ENCODE measurements at places on chromosomes 12 and 14.
A peak's percentile ranks its signal among the peaks of the same experiment; 100 is the strongest.

DNA sequence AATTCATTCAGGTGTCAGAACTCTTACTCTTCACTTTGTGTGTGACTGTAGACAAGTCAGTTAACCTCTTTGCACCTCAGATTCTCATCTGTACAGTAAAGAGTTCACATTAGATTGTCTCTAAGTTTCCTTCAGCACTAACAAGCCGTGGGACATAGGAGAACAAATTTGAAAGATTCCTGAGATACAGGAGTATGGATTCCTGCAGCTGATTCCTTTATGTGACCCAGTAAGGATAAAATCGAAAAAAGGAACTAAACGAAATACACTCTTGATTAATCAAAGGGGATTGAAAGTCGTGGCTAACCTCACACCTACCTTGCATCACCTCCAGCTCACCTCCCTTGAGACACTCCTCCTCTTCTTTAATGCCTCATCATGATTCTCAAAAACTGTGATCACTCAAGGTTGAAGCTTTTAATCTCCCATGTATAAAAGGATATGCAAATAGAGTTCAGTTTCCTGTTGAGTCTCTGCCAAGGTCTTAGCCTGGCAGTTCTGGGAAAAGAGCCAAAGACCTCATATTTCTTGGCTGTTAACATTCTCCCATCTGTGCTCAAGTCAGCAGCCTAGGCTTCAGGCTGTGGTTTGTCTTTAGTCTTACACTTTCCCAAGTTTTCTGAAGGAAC is 156.6 kb downstream of the DAD1 start:
- DNase-seq, result peak; percentile 46

DNA sequence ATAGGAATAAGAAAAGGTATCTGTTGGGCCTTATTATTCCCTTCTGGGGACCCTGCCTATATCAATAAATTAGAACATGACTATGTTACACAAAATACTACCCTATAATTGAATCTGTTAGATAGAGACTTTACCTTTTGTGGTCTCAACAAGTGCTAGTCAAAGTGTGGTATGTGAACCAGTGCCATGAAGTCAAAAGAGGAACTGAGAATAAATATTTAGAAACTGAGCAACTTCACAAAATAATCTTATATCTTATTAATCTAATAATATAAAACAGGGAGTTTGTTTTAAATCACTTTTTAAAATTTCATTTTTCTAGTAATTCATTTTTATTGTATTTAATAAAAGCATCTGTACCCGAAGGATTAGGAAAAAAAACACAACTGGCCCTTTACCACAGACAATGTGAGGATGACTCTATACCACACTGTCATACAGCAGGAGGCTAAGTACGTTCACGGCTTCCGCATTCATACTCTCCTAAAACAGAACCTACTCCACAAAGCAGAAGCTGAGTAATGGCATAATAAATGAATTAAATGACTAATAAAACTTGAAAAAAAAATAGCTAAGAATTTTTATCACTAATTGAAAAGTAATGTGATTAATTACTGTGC is 42.1 kb downstream of the SEC23A start:
- DNase-seq, result no peak

- no peak for DNase-seq
Measured at GRCh38 chr12:132065609-132066344, 78.3 kb downstream of the DDX51 start.

GRCh38 chr14:24710403-24711112 is 76.6 kb upstream of the GZMB start:
- DNase-seq, result peak; percentile 69

- no peak for DNase-seq
Measured at GRCh38 chr12:6960593-6961277, 9.6 kb downstream of the PTPN6 start.

Data from iPS-NIHi11 (cell line).